Astrocyte (in vitro differentiated cells and primary cell): ENCODE measurements at places on chromosomes 16 and 17. TPM values are rescaled to one million over a fixed set of nuclear protein-coding genes. Genes with fewer than 3 reads are reported as not detected.

The CCNF gene
- total RNA-seq = 5.5 and 6.4 TPM in 2 replicates

The NLK gene
- 27.9 and 30.6 TPM in 2 replicates for total RNA-seq

The STX1B gene
- 10.7 and 11.0 TPM in 2 replicates for total RNA-seq

The SREBF1 gene
- 59.2 and 65.6 TPM in 2 replicates for total RNA-seq

- H3K4me1 ChIP-seq = no peaks in the 10 kb centered on the region
- H3K4me3 ChIP-seq = no peak overlapping the region
Measured at GRCh38 chr17:58302171-58302918, 21.6 kb upstream of the MPO start.

GRCh38 chr16:87057211-87057881 lies 259.8 kb downstream of the C16orf95 start:
- H3K27ac ChIP-seq = no peak overlapping the region
- DNase-seq = no peak
- H3K4me1 ChIP-seq = peaks cover 8% of the 10 kb centered on the region
- no peaks in the 10 kb centered on the region for H3K27me3 ChIP-seq

DNA sequence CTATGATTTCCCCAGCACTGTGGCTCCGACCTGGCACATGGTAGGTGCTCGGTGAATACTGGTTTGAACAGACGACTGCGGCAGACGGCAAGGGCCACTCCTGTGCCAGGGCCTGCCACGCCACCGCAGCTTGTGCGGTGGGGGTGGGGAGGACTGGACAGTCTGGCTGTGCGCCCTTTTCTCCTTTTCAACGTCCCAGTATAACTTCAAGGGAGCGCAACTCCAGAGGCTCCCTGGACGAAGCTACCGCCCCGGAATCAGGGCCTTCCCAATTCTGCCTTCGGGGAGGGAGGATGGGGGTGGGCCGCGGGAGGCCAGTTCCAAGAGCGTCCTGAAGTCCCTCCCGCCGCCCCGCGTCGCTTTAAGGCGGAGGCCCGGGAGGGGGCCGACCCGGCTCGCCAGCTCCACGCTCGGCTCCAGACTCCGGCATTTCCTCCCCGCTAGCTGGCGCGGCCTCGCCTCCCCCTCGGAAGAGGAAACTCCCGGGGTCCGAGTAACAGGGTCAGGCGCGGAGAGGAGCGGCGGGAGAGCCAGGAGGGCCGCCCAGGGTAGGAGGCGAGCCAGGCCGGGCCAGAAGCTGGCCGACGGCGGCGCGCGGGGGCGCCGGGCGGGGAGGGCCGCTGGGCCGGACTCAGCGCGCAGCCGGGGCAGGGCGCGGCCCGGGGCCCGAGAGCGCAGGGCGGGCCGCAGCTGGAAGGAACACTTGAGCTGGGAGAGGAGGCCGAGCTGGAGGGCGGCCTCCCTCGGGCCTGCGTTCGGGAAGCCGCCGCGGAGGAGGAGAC lies at the start of gene ITPRIPL2:
Gene ITPRIPL2 (plus strand): TSS at position 388 of the 782 bp plus-strand sequence. CDS start 498 bp downstream, outside the sequence.
- peak; percentile 80 for DNase-seq
- peaks cover 38% of the 10 kb centered on the region for H3K4me1 ChIP-seq
- no peaks in the 10 kb centered on the region for H3K36me3 ChIP-seq
- H3K4me3 ChIP-seq = peak within 1 kb of the TSS; percentile 66

GRCh38 chr17:49260817-49261291 lies 30.3 kb upstream of the PHOSPHO1 start:
- no peaks in the 10 kb centered on the region for H3K36me3 ChIP-seq
- H3K4me1 ChIP-seq = peaks cover 18% of the 10 kb centered on the region
- peak; percentile 84 for DNase-seq
- peak overlapping the region; percentile 53 for H3K4me3 ChIP-seq
- peak overlapping the region; percentile 58 for H3K27ac ChIP-seq
- H3K27me3 ChIP-seq = no peaks in the 10 kb centered on the region

DNA sequence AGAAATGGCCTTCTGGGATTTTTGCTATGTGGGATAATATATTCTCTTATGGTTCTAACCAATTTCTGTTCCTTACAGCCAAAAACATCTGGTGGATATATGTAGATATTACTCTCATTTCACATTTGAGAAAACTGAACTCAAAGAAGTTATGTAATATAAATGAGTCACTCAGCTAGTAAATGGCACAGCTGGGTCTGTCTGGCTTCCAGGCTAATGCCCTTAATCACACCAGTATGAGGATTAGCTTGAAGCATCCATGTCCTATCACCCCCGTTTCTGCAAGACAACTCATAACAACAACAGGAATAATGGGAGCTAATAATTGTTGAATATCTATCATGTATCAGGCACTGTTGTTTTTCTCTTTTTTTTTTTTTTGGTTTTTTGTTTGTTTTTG lies 34.4 kb upstream of the USP7 start:
- no peak overlapping the region for H3K27ac ChIP-seq
- no peaks in the 10 kb centered on the region for H3K36me3 ChIP-seq
- H3K4me1 ChIP-seq = no peaks in the 10 kb centered on the region
- no peaks in the 10 kb centered on the region for H3K27me3 ChIP-seq

DNA sequence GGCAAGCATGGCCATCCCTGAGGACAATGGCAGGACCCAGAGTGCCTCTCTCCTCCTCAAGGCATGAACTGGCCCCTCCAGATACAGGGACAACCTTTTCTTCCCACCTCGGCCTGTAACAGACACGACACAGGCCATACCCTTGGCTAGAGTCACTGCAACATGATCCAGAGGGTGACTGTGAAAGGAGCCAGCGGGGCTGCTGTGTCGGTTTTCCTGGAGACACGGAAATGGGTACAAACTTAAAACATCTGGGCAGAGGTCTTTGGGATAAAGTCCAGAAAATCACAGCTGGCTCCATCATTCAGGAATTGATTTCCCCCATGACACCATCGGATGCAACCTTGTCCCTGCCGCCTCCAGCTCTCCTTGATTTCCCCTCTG lies 5.3 kb downstream of the CEP295NL start:
- H3K36me3 ChIP-seq = peaks cover 8% of the 10 kb centered on the region
- no peak for DNase-seq
- no peaks in the 10 kb centered on the region for H3K27me3 ChIP-seq
- H3K4me3 ChIP-seq = no peak overlapping the region

- no peak overlapping the region for H3K27ac ChIP-seq
- peaks cover 3% of the 10 kb centered on the region for H3K27me3 ChIP-seq
- peaks cover 32% of the 10 kb centered on the region for H3K4me1 ChIP-seq
- H3K4me3 ChIP-seq = no peak overlapping the region
- no peak for DNase-seq
Measured at GRCh38 chr16:85166699-85167588, 54.7 kb upstream of the CIBAR2 start.

DNA sequence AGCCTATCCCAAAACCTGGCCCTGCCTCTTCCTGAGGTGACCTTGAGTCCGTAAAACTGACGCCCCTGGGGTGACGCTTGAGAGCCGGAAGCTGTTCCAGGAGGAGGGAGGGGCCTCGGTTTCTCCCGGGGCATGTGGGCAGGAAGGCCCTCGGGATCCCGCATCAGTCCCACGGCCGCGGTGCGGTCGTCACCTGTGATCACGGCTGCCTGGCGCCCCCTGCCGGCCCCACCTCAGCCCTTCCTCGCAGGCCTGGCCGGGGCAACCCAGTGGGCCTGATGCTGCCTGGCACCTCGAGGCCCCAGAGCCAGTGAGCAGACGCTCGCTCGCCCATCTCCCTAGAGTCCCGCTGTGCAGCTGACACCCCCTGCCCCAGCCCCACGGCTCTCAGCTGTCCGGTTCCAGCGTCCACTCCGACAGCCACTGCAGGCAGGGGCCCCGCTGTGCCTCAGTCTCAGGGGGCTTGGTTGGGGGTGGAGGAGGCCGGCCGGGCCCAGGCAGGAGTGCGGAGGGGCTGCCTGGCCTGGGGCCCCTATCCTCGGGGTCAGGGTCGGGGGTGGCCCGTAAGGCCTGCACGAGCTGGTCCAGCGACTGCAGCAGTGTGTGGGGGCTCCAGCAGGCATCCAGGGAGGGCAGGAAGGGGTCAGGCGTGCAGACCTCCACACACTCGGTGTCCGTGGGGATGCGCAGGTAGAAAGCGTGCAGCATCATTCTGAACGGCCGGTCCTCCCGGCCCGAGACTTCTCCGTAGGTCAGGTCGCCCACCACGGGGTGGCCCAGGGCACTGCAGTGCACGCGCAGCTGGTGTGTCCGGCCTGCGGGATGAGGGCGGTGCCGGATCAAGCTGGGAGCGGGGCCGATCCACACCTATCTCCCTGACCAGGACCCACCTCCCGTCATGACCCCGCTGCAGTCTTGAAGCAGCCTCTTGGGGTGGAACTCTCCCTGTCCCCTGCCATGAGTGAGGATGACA lies 2.3 kb downstream of the RPUSD1 start:
- H3K4me1 ChIP-seq = peaks cover 20% of the 10 kb centered on the region
- H3K4me3 ChIP-seq = no peak overlapping the region
- H3K27ac ChIP-seq = no peak overlapping the region
- DNase-seq = no peak
- no peaks in the 10 kb centered on the region for H3K27me3 ChIP-seq
- no peaks in the 10 kb centered on the region for H3K36me3 ChIP-seq

- H3K27ac ChIP-seq = no peak overlapping the region
- H3K36me3 ChIP-seq = no peaks in the 10 kb centered on the region
- H3K4me1 ChIP-seq = no peaks in the 10 kb centered on the region
- H3K27me3 ChIP-seq = peaks cover 3% of the 10 kb centered on the region
- H3K4me3 ChIP-seq = no peak overlapping the region
Measured at GRCh38 chr17:76593384-76593826, 7.7 kb upstream of the ST6GALNAC2 start.

DNA sequence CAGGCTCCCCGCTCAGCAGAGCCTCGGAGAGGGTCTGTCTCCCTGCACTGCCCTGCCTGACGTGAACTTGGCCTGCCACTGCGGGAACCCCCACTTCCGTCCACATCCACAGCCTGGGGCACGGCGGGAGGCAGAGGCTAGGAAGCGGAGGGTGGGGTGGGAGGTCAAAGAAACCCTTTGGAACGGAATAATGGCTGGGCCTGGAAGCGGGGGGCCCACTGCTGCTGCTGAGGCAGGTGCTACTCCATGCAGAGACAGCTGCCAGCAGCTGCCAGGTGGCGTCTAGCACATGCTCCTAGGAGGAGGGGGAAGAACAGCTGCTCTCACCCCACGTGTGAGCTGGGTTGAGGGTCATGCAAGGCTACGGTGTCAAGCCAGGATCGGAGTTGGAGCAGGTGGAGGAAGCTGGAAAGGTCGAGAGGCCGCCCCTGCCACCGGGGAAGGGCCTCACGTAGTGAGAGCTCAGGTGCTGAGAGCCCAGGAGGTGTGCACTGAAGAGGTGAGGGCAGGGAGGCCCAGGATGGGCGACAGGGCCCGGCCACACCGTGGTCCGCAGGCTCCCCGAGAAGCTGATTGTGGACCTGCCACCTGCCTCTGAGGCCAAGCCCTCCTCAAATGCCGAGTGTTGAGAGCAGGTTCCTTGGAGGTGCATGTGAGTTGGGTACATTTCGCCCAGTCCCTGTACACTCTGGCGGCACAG lies 9.8 kb downstream of the FSCN2 start:
- no peak overlapping the region for H3K27ac ChIP-seq
- peaks cover 9% of the 10 kb centered on the region for H3K27me3 ChIP-seq
- no peaks in the 10 kb centered on the region for H3K36me3 ChIP-seq
- no peak overlapping the region for H3K4me3 ChIP-seq
- DNase-seq = no peak

DNA sequence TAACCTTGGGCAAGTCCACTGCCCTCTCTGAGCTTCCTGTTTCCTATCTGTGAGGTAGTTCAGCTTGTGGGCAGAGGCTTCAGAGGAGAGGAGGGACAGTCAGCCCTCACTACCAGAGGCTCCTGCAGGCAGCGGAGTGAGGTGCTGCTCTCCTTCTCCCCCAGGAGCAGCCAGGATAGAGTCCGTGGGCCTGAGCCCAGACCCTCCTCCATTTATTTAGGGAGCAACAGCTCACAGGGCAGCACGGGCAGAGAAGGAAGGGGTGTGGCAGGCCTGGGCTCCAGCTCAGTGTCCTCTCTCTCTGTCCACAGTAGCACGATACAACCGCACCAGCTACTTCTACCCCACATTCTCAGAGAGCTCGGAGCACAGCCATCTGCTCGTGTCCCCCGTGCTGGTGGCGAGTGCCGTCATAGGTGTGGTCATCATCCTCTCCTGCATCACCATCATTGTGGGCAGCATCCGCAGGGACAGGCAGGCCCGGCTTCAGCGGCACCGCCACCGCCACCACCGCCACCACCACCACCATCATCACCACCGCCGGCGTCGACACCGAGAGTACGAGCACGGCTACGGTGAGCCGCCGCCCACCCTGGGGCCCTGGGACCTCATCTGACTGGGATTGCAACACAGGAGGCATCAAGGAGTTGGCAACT lies 42.3 kb downstream of the BEAN1 start:
- H3K27ac ChIP-seq = no peak overlapping the region
- H3K4me1 ChIP-seq = no peaks in the 10 kb centered on the region
